AML-193 (cell line): ENCODE measurements at places on chromosomes 2 and 18.

DNA sequence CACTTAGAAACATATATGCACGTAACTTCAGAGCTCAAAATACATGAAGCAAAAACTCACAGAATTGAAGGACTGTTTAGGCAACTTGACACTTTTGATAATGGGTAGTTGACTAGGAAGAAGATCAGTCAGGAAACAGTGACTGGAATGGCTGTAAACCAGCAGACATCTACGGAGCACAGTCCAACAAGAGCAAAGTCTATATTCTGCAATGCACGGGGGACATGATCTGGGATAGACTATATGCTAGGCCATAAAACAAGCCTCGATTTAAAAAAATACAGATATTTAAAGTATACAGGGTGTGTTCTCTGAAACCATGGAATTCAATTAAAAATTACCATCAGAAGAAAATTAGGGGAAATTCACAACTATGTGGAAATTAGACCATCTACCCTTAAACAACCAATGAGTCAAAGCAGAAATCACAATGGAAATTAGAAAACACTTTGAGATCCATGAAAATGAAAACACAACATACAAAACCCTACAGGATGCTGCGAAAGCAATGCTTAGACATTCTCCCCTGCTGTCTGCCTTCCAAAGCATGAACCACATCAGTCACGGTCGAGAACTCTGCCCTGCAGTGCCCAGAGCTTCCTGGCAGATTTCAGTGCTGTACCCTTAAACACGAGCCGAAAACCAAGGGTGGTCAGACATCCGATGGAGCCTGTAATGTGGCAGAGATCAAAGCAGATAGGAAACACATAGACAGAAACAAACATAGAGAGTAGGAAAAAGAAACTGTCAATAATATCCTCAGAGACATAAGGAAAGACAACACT is 651.9 kb upstream of the HS6ST1 start:
- no peak for DNase-seq

DNA sequence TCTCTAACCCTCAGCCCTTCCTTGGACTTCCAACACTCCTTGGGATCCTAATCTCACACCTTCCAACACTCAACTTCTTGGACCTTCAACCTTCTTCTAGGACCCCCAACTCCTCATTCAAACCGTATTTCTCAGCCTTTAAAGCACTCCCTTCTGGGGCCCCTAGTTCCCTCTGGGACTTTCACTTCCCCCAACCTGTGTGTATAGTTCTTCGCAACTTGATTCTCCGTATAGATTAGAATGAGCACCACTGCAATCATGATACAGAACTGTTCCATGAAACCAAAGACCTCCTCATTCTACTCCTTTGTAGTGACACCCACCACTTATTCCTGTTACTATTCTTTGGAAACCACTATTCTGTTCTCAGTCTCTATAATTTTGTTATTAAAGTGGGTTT is 62.0 kb upstream of the NFU1 start:
- no peak for DNase-seq

- peak; percentile 22 for DNase-seq
Measured at GRCh38 chr2:171703574-171704347, 16.5 kb downstream of the DYNC1I2 start.

DNA sequence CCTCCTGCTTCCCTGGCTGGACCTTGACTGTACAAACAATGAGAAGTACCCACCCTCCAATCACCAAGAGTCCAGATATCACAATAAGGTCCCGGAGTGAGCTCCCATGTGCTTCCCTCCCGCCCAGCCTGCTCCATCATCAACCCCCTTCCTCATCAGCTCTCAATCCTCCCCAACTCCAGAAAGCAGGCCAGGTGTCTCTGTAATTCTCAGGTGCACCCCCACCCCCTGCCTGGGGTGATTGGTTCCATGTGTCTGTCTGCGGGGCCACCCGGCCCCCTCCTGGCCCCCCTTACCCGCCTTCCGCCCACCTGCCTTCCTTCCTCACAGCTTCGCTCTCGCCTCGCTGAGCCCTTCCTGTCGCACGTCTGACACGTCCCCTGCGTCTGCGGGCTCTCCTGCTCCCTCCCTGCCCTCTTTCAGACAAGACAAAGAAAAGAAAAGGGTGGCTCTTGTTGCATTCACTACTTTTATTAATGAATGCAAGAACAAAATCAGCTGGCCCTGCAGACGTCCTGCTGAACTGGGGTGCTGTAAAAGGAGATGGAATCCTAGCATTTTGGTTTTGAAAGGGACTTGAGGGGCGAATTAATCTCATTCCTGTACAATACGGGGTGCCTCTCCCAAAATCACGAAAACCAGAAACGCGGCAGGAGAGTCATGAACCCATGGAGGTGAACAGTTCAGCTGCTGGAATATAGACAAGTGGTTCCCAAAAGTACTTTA is 26.5 kb upstream of the IGFBP2 start:
- DNase-seq = no peak

DNA sequence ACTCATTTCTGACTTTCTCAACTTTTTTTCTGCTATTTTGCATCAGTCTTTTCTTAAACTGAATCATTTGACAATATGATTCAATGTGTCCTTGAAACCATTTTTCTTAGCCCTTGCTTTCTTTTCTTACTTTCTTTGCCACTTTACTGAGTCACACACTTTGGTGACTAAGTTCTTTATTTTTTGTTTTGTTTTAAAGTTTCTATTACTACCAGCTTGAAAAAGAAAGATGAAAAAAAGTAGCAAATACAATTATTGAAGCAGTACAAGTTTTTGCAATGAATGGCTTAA is 116.5 kb downstream of the DOCK10 start:
- DNase-seq = no peak

- no peak for DNase-seq
Measured at GRCh38 chr2:24920098-24920808, at the start of gene ADCY3. TSS of gene ADCY3 (minus strand) at chr2:24920237. CDS start at chr2:24918987, 1,250 bp downstream.

DNA sequence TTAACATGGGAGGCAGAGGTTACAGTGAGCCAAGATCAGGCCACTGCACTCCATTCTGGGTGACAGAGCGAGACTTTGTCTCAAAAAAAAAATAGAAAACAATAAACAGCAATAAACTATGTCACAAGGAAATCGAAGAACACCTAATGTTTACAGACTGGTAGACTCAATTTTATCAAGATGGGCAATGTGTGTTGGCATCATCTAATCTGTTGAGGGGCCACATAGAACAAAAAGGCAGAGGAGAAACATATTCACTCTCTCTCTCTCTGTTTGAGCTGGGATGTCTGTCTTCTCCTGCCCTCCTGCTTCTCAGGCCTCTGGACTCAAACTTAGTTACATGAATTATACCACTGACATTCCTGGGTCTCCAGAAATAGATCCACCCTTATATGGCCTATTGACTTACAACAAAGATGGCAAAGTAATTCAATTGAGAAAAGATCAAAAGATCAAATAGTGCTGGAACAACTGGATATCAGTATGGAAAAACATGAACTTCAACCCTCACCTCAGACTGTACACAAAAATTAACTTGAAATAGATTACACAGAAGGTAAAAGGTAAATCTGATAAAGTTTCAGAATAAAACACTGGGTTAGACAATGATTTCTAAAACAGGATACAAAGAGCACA is 703.8 kb upstream of the CRIM1 start:
- DNase-seq = no peak

DNA sequence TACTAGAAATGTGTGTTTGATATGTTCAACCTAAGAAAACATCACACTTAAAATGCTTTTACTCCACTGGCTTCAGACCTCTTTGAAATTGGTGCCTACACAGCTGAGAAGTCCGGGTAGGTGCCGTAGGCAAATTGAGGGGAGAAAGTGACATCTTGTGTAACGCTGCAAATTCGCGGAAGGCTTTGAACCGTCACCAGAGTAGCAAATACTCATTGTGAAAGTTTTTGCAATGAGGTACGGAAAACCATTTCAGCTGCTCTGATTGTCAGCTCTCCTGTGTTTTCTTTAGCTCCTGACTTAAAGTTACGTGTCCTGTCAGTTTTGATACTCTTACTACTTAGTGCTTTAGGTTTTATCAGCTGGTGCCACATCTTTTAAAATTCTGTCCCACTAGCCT is 224.5 kb downstream of the FAM210A start:
- DNase-seq = no peak

- no peak for DNase-seq
Measured at GRCh38 chr2:196406-196805, 67.4 kb downstream of the SH3YL1 start.

DNA sequence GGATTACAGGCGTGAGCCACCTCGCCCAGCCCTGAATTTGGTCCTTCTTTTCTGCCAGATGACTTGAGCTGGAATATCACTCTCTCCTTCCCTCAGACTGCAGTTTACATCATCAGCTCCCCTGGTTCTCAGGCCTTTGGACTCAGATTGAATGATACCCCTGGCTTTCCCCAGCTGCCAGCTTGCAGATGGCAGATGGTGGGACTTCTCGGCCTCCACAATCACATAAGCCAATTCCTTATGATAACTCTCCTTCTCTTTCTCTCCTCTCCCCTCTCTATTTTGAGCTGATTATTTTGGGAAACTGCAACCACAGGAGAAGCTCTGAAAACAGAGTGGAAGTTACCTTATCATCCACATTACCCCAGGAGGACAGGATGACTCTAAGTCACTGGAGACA is 33.4 kb upstream of the ATP8B1 start:
- DNase-seq = no peak

DNA sequence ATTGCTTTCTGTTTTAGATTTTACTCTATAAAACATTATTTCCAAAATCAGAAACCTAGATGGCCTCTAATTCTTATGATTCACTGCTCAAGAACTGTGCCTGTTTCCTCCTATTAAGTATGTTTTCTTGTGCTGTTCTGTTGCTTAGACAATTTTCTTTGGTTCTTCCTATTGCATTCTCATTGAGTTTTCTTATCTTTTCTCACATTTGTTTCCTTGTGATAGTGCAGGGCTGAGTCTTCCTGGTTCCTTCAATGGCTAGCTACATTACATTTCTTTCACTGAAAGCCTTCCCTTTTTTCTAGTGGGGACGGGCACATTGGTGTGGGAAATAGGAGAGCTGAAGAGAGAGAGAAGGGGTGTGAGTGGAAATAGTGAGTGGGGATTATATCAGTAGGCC is 183.4 kb downstream of the CALCRL start:
- no peak for DNase-seq
